Stimulated activated CD4-positive, alpha-beta T cell treated with anti-CD3 and anti-CD28 coated beads, Interleukin-4, amount 100 ng/mL, for 48 hours (primary cell): ENCODE measurements at places on chromosomes 7 and 10.

DNA sequence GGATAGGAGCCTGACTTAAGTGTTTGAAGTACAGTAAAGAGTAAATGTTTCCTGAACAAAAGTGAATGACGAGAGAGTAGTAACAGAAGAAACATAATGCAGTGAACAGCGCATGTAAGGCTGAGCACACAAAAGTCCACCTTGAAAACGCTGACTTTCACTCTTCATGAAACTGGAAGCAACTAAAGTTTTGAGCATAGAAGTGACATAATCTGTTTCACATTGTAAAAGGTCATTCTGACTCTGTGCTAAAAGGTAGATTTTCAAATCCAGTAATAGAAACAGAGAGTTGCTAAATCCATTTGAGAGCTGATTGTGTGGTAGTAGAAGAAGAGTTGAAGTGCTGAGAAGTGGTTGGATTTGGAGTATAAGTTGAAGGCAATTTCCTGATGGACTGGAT is 1037.0 kb downstream of the CNTNAP2 start:
- DNase-seq = no peak

- DNase-seq = no peak
Observed at GRCh38 chr10:70362328-70362727, 20.1 kb downstream of the LRRC20 start.

- DNase-seq = no peak
Observed at GRCh38 chr10:71357792-71358265, 38.8 kb downstream of the SLC29A3 start.

DNA sequence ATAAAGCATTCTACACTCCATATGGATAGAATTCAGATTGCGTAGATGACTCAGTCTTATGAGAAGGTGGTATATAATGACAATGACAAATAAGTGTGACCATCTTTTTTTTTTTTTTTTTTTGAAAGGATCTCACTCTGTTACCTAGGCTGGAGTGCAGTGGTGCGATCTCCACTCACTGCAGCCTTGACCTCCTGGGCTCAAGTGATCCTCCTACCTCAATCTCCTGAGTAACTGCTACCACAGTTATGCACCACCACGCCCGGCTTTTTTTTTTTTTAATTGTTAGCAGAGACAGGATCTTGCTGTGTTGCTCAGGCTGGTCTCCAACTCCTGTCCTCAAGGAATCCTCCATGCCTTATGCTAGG is 43.2 kb upstream of the NRP1 start:
- DNase-seq = no peak

DNA sequence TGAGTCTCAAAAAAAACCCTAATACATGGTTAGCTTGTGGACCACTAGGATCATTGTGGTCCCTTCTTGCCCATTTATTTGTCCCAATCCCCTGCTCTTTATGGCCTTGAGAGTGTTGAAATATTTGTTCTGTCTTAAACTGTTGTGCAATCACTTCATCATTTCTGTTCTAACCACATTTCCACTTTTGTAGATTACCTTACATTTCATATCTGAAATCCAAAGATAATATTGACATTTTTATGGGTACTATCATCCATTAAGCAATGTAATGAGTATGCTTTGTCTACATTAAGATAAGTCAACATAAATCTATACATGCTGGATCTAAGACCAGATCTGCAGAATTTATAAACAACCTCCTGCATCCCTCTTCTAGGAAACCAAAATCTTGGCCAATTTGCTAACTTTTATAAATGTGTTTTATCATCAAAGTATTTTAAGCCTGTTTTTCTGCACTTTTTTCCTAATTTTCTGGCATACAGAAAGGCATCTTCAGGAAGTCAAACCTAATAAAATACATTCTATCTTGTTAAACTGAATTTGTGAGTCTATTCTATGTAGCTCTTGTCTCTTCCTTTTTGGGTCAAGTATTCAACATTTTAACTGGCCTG is 359.4 kb upstream of the CELF2 start:
- DNase-seq = no peak

DNA sequence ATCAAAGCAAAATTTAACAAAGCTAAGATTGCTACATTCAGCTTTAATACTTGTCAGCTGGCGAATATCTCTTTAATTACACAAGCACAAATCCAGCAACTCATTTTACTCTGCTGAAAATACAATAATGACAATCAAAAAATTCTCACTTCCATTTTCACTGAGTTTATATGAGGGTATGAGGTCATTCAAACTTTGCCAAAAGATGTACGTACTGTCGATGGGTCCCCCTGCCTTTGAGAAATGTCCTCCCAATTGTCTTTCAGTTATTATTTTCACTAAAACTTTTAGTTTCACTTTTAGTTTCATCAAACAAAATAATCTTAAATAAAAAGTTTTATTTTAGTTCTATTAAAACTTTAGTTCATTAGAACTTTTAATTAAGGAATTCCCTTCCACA is 159.5 kb upstream of the WDR11 start:
- DNase-seq = no peak

- no peak for DNase-seq
Observed at GRCh38 chr7:37248396-37248861, 200.2 kb downstream of the ELMO1 start.

DNA sequence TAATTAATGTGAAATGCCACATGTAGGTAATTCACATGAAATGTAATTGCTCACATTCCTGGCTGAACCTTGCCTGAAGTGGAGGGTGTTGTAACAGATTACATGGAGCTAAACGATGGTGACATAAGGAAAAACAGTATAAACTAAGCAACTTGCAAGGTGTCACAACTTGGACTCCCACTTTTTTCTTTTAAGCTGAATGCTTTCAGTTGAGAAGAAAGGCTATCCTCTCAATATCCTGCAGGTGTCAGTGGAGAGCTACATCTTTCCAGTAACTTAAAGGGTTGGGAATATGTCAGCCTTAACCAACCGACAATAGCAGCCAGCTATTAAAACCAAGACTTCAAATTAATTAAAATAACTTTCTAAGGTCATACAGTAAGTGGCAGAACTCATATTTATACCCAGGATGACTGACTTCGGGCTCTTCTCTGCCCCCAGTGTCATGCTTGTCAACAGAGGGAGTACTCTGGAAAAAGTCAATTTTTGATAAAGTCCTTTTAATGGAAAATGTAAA is 33.7 kb downstream of the NRBF2 start:
- no peak for DNase-seq

DNA sequence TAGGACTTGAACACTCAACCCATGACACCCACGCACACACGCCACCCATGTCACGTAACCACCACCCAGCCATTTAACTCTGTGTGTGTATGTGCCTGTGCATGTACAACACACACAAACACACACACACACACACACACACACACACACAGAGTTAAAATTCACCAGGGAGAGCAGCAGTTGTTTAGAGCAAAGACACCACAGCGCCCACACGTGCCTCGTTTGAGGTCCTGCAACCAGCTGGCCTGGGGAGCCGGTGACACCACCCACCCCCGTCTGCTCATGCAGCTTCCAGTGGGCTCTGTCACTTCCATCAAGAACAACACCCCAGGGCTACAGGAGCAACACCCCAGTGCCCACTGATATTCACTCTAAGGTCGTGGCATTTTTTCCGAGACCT is 97.4 kb downstream of the ELFN1 start:
- no peak for DNase-seq

DNA sequence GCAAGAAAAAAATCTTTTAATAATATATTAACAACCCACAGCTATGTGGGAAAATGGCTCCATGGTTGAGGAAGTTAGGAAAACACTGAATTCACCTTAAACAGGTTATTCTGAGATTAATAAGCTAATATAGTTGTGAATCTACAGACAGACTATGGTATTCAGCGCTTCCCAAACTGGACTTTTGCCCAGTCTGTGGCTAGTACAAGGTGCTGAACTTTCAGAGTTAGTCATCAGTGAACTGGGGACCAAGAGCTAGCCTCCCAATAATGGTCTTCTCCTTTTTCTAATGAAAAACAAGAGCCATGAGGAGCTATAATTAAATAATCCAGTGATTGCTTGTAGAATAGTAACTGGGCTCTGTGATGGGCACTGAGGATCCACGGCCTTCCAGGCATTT is 65.3 kb downstream of the FRMPD2 start:
- no peak for DNase-seq

- DNase-seq = no peak
Observed at GRCh38 chr7:116164552-116165306, 45.6 kb upstream of the TES start.

DNA sequence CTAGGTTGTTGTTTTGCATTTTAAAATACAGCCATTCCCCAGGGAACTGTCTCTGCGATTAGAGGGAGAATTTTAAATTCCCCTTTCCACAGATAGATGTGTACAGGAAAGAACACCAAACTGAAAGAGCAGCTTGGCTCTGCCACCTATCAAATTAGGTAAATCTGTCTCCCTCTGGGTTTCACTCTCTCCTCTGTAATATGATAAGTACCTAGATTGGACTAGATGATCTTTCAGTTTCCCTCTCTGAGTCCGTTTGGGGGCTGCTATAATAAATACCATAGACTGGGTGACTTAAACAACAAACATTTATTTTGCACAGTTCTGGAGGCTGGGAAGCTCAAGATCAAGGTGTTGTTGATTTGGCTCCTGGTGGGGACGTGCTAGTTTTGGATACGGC is 186.0 kb downstream of the KIF20B start:
- DNase-seq = no peak

DNA sequence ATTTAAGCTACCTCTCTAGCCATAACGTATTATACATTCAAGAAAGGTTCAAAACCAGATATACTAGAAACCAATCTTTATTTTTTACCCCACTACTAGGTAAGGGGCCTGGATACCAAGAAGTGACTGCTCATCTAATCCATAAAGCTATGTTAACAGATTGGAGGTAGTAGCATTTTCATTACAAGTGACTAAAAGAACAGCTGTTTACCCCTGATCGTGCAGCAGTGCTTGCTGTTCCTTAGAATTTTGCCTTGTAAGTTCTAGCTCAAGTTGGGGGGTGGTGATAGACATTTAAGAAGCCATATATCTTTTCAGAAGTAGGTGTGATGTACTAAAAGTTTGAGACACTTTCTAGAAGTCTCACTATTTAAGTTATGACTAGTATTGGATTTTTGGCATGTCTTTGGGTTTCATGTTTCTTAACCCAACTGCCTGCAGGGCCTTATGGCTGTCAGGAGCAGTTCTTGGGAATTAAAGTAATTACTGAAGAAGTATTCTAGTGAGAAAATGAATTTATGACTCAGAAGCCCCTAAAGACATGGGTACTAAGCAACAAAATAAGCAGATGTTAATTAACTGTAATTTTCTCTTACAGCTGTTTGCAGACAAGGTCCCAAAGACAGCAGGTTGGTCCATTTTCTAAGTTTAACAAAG is 2.3 kb downstream of the PPIA start:
- DNase-seq = no peak

DNA sequence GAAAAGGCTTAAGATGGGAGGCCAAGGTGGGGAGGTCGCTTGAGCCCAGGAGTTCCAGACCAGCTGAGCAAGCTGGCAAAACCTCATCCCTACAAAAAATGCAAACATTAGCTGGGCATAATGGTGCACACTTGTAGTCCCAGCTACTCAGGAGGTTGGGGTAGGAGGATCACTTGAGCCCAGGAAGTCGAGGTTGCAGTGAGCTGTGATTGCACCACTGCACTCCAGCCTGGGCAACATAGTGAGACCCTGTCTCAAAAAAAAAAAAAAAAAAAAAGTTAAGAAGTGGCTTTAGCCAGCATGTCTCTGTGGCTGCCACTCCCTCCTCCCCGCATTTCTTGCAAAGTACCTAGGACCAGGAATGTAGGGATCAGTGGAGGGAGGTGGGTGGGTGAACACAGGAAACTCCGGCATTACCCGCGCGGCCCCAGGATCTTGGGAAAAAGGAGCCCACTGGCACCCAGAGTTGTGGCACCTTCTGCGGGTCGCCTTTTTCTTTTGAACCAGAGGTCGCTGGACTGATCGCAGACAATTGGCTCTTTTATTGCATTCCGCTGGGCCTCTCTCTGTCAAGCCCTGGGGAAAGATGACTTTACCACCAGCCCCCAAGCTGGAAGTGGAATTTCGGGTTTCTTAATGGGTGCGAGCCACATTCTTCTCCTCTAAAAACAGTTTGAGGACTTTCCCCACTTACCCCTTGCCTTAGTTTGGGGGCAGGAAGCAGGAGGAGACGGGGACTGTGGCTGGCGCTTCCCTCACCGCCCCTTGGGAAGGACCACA is 3.5 kb downstream of the VGF start:
- no peak for DNase-seq

DNA sequence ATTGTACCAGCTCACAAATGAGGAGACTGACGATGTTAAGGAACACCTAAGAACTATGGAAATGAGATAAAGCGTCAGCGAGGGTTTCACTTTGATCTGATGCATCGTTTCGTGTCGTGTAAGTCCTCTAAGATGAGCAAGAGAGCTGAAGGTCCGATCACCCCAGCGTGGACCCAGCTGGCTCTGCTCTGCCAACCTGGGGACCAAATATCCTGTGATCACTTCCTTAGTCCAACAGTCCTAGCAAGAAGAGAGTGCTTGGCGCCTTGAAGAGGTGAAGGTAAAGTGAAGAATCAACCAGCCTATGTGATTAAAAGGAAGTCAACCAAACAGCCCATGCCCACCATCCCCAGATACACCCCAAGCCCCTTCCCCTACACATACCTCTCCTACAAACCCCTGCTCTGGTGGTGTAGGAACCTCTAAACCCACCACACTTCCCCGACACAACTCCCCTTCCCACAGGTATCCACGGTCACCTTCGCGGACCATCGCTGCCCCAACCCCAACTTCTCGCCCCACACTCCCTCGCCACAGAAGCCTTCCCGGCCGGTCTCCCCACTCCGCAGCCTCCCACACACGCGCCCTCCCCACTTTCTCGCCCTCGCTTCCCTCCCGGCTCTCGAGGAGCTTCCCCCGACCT is 722 bp downstream of the UPF2 start:
- DNase-seq = no peak

GRCh38 chr7:128427289-128427891 is 17.6 kb upstream of the IMPDH1 start:
- no peak for DNase-seq

DNA sequence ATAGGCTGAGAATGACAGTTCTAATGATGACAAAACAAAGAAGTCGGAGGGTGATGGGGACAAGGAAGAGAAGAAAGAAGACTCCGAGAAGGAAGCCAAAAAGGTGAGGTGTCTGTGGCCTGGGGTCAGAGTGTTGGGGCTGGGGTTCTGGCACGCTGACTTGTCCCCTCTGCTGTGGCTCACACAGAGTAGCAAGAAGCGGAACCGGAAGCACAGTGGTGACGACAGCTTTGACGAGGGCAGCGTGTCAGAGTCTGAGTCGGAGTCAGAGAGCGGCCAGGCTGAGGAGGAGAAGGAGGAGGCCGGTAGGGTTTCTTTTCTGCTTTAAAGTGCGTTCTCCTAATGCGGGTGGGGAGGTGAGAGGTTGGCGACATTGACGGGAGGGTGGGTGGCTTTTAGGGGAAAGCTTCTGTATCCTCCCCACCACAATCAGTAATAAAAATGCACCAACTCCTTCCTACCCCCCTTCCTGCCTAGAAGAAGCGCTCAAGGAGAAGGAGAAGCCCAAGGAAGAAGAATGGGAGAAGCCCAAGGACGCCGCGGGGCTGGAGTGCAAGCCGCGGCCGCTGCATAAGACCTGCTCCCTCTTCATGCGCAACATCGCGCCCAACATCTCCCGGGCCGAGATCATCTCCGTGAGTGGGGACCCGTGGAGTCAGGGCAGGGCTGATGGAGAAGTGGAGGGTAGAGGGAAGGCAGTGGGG is 4.6 kb downstream of the UFSP1 start:
- DNase-seq = no peak
